ENCODE measurements at places on chromosomes 6 and 20.

DNA sequence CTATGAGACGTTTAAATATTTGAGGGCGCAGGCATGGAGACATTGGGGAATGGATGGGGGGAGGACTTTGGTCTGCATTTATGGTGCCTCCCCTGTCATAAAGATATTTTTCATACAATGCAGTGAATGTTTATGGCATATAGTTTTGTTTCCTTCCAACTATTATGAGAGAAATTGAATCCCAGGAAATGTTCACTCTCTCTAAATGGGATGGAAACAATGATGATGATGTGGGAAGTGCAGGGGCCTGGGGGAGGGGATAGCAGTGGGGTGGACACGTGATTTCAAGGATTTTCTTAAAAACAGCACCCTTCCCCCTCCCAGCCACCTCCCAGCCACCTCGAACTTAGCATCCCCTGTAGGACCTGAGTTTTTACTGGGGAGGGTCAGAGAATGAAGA is 69.9 kb downstream of the TOX2 start:
- DNase-seq: no peak

DNA sequence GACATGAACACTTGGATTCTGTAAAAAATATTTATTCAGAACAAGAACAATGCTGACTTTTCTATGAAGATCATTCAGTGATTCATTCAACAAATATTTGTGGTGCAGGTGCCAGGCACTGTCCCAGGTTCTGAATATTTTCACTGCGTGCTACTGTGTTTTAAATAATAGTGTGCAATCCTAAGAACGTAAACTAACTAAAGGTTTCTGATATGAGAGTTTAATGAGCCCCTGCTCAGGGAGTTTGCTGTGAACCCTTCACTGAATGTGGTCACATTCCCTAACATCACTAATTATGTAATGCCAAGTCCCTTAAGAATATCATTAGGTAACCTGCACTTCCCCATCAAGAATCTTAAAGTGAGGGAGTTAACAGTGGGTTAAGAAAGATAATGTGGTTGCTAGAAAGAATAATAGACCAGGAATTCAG is 1.7 kb upstream of the TMEM170B start:
- no peak for DNase-seq

- DNase-seq: no peak
Observed at GRCh38 chr6:70371454-70372105, 41.7 kb upstream of the FAM135A start.

- no peak for DNase-seq
Observed at GRCh38 chr6:43985329-43985728, 141.9 kb downstream of the MRPL14 start.

GRCh38 chr6:80872199-80872950 is 765.9 kb downstream of the BCKDHB start:
- DNase-seq: no peak

DNA sequence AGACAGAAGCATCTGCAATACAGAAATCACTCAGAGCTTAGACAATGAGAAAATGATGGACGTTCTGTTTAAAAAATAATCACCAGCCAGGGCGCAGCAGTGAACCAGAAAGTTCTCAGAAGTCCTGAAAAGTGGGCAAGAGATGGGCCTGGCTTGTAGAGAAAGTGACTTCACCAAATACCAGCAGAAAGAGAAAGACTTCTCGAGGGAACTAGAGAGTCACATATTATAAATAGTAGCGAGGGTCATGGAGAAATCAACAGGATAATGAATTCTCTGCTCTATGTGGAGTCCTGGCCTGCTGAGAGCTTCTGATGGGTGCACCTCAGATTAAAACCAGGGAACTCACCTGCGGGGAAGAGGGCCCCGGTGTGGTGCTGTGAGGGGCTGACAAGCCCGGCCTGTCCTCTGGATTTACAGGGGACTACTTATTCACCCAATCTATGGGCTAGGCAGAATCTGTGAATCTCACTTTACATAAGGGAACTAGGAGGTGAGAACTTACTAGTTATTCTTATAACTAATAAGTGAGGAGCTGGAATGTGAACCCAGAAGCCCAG is 5.6 kb upstream of the RAMACL start:
- no peak for DNase-seq

GRCh38 chr6:108627692-108628550 is 67.2 kb downstream of the FOXO3 start:
- DNase-seq: no peak

DNA sequence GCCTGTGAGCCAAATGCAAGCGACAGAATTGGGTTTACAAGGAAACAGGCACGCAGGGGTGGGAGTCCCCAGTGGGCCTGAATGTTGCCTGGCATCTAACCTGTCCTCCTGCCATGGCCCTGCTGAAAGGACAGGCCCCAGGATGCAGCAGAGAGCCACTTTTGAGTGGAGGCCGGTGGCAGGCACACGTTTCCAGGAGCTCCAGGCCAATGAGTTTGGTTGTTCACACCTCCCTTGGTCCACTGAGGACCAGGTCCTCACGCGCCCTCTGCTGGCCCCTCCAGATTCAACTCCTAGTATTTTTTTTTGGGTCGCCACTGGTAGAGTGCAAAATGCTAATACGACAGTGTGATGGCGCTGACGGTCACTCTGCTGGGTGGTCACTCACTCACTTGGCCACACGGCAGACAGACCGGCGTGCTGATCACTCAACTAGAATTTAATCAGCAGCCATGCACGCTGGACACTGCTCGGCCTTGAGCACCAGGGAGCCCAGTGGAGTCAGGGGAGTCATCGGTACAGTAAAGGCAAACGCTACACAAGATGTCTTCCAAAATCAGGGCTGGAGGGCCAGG is 81.7 kb upstream of the NFATC2 start:
- DNase-seq: peak; percentile 9

DNA sequence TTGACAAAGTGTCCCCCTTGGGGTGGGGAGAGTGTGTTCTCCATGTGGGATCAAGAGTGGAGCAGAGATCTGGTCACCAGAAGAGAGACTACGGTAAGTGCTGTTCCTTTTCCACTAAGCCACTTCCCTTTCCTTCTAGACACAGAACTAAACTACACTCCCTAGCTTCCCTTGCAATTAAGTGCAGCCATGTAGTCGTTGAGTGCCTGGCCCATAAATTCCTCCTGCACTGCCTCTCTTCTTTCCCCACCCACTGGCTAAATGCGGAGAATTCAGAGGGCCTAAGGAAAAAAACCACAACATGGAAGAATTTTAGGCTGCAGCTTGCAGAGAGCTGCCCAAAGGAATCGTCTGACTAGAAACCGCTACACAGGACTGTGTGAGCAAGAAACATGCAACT is 1.5 kb downstream of the WDR27 start:
- no peak for DNase-seq

DNA sequence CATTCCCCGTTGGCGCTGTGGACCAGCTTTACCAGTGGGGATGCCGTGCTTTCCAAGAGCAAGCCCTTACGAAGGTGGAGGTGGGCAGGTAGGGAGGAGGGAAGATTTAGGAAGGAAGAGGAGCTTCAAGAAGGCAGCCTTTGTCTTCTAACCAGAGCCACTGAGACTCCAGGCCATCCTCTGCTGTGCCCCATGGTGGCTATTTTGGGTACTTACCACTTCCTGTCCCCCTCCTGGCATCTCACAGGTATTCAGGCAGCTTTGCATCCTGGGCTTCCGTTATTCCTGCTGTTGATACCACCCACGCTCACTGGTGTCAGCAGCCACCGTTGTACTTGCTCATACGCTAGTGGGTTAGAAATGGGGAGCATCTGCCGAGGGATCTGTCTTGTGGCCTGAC is 22.9 kb downstream of the ERMARD start:
- no peak for DNase-seq

GRCh38 chr6:113733381-113733780 is 123.8 kb upstream of the MARCKS start:
- no peak for DNase-seq

- DNase-seq: no peak
Observed at GRCh38 chr6:107330168-107330567, 129.2 kb downstream of the PDSS2 start.

DNA sequence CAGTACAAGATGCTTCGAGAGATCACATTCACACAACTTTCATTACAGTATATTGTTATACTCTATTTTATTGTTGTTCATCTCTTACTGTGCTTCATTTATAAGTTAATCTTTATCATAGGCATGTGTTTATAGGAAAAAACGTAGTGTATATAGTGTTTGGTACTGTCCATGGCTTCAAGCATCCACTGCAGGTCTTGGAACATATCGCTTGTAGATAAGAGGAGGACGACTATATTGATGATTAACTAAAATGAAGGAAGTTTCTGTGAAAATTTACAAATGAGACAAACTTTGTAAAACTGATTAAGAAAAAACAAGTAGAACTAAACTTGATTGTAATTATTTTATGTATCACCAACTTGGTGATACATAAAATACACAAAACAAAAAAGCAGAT is 98.5 kb downstream of the QKI start:
- DNase-seq: no peak

DNA sequence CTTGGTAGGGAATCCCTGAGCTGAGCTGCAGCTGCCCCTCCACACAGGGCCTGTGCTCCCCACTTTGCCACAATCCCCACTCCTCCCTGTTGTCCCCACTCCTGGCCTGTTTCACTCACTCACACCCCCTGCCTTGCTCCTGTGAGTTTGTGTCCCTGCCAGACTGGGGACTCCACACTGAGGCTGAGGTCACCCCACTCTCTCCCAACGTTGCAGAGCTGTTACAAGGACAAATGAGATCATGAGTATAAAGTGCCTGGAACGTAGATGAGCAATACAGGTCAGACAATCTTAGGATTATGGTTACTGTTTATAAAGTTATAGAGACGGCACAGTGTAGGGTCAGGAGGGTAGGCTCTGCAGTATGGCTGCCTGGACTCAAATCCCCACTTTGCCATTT is 426.0 kb upstream of the SULF2 start:
- DNase-seq: no peak

DNA sequence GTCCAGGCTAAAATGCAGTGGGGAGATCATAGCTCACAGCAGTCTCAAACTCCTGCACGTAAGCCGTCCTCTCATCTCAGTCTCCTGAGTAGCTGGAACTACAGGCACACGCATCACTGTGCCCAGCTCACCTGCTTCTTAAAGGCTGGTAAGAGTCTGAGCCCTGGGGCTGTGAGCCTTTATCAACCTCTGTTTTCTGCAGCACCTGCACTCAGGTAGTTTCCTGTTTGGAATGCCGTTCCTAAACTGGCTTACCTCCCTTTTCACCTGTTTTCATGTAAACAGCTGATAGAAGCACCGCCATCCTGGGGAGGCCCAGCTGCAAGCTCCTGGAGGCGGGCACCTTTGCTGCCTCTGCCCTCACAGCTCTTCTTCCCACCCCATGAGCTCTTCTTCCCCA is 45.4 kb downstream of the SLC24A3 start:
- DNase-seq: no peak

DNA sequence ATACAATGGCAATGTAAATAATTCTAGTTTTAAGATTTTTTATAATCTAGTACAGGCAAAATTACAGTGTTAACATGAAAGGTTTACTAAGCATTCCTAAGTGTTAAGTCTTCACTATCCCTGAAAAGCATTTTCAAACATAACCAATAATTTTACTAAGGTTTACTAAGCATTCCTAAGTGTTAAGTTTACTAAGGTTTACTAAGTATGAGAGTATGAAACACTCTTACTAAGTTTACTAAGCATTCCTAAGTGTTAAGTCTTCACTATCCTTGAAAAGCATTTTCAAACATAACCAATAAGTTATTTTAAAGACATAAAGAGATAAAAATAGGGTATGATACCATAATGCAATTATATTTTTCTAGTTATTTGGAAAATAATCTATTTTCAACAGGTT is 82.6 kb downstream of the PRSS35 start:
- no peak for DNase-seq

DNA sequence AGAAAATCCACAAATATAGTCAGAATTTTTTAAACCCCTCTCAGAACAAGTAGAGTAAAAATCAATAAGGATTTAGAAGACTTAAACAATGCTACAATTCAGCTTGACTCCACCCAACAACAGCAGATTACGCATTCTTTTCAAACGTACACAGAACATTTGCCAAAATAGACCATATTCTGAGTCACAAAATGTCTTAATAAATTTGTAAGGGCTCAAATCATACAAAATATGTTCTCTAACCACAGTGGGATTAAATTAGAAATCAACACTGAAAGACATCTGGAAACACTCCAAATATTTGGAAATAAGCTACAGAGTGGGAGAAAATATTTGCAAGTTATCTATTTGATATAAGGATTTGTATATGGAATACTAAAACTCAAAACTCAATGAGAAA is 164.2 kb upstream of the AKAP12 start:
- DNase-seq: no peak

- no peak for DNase-seq
Observed at GRCh38 chr6:11009353-11009752, 34.8 kb downstream of the ELOVL2 start.

GRCh38 chr20:45917790-45918141 is 5.8 kb upstream of the PLTP start:
- no peak for DNase-seq

GRCh38 chr6:3565291-3565690 is 108.4 kb upstream of the SLC22A23 start:
- DNase-seq: no peak

- DNase-seq: no peak
Observed at GRCh38 chr6:106087548-106088325, 1.6 kb downstream of the PRDM1 start.

- no peak for DNase-seq
Observed at GRCh38 chr20:50186987-50187402, 3.6 kb upstream of the CEBPB start.

- DNase-seq: no peak
Observed at GRCh38 chr6:164321297-164321696, 906.8 kb downstream of the QKI start.

DNA sequence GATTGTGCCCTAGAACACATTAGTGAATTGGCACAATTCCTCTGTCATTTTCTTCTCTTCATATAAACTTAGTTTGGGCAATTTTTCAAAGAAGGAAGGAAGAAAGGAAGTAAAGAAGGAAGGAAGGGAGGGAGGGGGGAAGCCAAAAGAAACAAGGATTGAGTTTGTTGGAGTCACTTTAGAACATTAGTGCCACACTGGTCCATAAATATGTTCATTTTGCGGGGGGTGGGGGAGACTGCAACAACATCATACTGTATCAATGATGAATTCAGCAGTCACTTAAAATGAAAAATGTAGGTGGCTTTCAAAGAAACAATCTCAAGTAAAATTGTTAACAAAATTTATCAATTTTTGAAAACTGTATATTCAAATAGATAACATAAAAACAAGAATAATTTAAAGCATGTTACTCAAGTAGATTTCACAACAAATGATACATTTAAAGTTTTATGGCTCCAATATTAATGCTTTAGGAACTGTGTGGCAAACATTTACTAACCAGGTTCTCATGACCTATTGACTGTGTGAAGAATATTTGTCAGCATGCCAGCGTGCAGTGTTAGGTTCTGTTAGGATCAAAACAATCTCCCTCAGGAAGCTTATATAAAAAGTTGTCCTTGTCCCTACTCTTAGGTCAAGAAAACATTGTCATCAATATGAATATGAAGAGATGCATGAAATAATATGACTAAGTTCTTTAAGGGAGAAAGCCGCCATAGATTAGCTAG is 208.1 kb upstream of the AGPAT4 start:
- no peak for DNase-seq

- DNase-seq: no peak
Observed at GRCh38 chr6:101397199-101397598, 3.7 kb downstream of the GRIK2 start.

GRCh38 chr6:89412071-89413005 is at the start of gene RRAGD:
TSS of gene RRAGD (minus strand) at chr6:89412273. CDS start at chr6:89411993, 280 bp downstream.
- peak; percentile 49 for DNase-seq
